ENCODE measurements at places on chromosomes 6 and 20. TPM values are rescaled to one million over a fixed set of nuclear protein-coding genes. Genes with fewer than 3 reads are reported as not detected.

- no peak for DNase-seq
Observed at GRCh38 chr20:63777614-63778013, 38.0 kb downstream of the SLC2A4RG start.

CBLN4 gene
- not detected for total RNA-seq

SCGN gene
- total RNA-seq, result 0.30 TPM

TCP11 gene
- not detected for total RNA-seq

- no peak for DNase-seq
Observed at GRCh38 chr6:127775371-127775770, 125.5 kb downstream of the THEMIS start.

KCNK16 gene
- total RNA-seq, result not detected

DNA sequence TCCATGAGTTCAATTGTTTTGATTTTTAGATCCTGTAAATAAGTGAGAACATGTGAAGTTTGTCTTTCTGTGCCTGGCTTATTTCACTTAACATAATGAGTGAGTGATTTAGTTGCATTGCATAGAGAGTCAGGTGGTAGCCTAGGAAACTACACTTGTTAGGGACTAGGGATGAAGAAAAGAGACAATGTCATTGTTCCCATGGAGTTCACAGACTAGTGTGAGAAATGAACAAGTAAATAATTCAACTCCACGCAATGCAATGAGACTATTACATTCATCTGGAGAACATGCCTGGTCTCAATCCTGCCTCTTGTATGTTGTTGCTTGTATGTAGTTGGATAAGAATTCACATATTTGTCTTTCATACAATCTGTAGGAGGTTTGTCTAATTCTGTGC lies 76.3 kb upstream of the B3GAT2 start:
- DNase-seq, result no peak

SENP6 gene
- 68.9 TPM for total RNA-seq

DNA sequence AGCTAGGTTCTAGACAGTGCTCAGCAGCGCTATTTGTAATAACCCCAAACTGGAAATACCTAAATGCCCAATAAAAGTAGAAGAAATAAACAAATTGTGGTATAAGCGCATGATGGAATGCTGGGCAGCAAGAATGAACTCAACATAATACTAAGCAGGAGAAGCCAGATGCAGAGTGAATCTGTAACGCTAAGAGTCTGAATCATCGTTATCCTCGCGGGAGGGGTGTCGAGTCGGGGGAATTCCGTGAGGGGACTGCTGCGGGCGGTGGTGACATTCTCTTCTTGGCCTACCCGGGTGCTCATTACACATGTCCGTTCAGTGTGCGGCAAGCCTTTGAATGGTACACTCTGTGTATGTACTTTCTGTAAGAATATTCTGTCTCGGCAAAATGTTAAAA lies 83.7 kb downstream of the SULF2 start:
- no peak for DNase-seq

C2 gene
- 63.0 TPM for total RNA-seq

GRCh38 chr6:79543411-79543810 lies 6.2 kb upstream of the LCA5 start:
- no peak for DNase-seq

- DNase-seq, result no peak
Observed at GRCh38 chr20:22773344-22773743, 189.0 kb upstream of the FOXA2 start.

- no peak for DNase-seq
Observed at GRCh38 chr6:144547409-144547808, 262.3 kb downstream of the UTRN start.

GRCh38 chr20:23198815-23199214 lies 112.7 kb upstream of the CD93 start:
- no peak for DNase-seq

ARFGEF3 gene
- total RNA-seq, result 10.3 TPM

DNA sequence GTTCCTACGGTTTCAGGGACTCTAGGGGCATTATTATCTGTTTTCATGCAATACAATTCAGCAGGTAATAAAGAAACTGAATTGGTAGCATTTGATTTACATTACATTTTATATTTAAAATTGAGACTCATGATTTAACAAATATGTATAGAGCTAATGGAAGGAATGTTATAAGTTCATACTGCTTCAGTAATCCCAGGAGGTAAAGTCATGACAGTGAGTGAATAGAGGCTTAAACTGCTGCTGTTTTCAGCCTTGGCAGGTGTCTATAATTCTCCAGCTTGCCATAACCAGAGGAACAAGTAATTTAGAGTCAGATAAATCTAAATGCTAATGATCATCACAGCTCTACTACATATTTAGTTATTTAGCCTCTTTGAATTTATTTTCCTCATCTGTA lies 360.8 kb upstream of the MANEA start:
- no peak for DNase-seq

DNA sequence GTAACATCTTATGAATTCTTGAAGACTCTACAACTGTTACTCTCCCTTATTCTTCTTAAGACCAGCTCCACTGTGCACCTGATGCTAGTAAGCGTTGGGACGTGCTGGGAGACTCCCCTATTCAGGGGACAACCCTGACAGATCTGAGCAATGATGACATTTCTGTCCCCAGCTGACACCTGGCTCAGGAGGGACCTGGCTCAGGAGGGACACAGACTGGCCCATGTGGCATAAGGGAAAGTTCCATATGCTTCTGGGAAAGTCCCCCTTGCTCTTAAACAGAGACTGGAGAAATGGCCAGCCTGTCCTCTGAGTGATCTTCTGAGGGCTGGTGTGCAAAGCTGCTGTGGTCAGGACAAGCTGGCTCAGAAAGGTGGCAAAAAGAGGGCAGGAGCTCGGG lies 10.0 kb upstream of the CD93 start:
- no peak for DNase-seq

DNA sequence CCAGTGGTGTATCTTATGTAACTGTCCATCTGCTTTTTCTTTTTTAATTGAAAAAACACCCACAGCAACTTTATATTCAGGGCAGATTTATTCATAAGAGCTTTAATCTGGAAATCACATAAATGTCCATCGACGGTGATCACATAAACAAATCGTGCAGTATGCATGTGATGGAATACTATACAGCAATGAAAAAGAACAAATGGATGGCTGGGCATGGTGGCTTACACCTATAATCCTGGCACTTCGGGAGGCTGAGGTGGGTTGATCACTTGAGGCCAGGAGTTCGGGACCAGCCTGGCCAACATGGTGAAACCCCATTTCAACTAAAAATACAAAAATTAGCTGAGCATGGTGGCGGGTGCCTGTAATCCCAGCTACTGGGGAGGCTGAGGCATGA lies 39.1 kb downstream of the VSTM2L start:
- DNase-seq, result no peak

DNA sequence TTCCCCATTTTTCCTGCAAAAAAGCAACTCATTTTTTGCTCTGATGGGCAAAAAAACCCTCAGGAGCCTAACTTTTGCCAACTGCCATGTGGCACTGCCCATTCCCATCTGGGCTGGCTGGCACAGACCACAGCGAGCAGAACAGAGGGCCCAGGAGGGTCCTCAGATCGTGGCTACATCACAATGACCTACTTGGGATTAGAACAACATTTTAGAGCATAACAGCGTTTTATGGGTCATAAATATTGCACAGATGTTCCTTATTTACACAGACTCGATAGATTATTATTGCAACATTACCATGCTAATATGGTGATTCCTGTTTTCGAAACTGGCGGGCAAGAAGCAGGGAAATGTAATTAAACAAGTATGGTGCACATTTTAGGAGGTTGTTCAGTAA lies 28.0 kb downstream of the PTPRT start:
- no peak for DNase-seq

GRCh38 chr20:62952373-62952967 lies at the start of gene SLC17A9:
TSS of gene SLC17A9 (plus strand) at chr20:62952709. CDS start at chr20:62952831, 122 bp downstream.
- no peak for DNase-seq

GRCh38 chr20:63846128-63846771 lies 15.0 kb upstream of the ABHD16B start:
- peak; percentile 90 for DNase-seq

DNA sequence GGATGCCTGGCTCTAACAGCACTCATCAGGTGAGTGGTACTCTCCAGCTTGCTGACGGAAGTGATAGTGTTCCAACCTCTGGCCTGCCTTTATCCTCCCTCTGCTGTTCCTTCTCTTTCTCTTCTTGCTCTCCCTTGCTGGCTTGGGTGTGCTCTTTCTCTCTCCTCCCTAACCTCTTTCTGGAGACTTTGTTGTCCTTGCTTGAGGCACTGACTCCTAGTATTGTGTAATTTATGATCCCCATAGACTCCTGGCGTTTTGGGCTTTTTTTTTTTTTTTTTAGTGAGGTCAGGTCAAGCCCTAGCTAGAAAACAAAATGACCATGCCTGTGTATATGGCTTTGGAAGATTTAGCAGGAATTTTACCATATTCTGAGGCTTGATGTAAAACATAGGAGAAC lies 84.7 kb upstream of the MRAP2 start:
- DNase-seq, result no peak

- DNase-seq, result no peak
Observed at GRCh38 chr6:88899569-88900316, 63.7 kb downstream of the RNGTT start.

DNAH8 gene
- total RNA-seq, result 0.02 TPM

DNA sequence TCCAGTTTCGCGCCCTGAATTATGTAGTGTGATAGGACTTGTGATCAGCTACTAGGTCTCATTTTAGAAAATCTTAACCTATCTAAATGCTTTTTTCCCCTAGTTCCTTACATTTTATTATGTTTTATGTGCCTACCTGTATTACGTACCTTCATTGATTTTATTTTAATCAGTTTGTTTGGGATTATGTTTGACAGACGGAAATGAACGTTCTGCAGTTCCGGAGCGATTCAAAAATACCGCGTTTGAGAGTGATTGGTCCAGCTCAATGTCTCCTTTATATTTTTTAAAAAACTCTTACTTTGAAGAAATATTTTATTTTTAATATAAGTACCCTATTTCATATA lies 114.3 kb upstream of the BTN3A2 start:
- peak; percentile 18 for DNase-seq

DNA sequence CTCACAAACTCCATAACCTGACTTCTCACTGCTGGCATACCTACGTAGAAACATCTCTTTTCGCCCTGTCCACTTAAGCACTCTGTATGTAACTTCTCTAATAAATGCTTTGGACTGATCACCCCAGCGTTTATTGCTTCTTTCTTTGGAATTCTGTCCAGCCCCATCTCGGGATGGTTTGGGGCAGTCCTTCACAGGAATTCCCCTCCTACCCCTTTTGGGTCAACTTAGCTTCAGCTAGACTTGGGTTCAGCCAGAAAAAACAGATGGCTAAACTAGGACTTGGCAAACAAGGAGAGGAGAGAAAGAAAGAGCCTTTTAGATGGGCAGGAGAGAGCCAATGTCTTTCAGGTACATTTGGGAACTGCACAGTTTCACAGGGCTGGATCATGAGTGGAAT lies 3.9 kb upstream of the LTV1 start:
- DNase-seq, result no peak

ADGRF5 gene
- 36.7 TPM for total RNA-seq

BICRAL gene
- total RNA-seq, result 14.1 TPM

DNA sequence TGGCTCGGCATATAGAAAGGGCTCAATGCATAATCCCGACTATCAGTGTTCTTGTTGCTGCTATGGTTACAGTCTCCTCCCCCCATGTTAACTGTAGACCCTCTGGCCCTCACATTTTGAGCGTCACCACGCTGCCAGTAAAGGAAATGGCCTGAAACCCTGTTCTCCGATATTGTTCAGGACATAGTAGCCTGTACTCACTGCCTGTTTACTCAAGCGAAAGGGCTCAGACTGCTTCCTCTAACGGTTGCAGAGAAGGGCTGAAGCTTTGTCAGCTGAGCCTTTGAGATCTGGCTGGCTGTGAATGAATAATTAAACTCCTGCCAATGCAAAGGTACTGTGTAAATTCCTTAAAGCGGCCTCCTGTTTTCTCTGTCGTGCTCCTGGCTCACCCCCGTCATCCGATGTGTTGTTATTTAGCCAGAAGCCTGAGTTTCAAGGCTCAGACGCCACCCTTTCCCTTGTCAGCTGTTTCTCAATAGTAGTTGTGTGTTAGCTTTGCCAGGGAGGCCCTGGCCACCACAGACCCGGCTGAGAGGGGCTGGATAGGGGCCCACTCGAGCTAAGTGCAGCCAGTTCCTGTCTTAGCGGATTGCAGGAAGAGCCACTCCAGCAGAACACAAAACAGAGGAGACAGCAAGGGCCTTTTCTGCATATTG lies 31.2 kb upstream of the RALGAPA2 start:
- peak; percentile 78 for DNase-seq

ABHD16B gene
- total RNA-seq, result not detected

GRCh38 chr6:157462956-157463742 lies 82.2 kb downstream of the ZDHHC14 start:
- no peak for DNase-seq

GRCh38 chr6:168232989-168233874 lies 86.3 kb downstream of the DACT2 start:
- no peak for DNase-seq

SULF2 gene
- 28.4 TPM for total RNA-seq

SSTR4 gene
- total RNA-seq, result not detected

- no peak for DNase-seq
Observed at GRCh38 chr20:2136275-2136674, 34.6 kb downstream of the STK35 start.

CYP21A2 gene
- not detected for total RNA-seq

- peak; percentile 32 for DNase-seq
Observed at GRCh38 chr6:22613695-22614094, 44.3 kb downstream of the HDGFL1 start.

GRCh38 chr6:156161471-156161870 lies 615.7 kb upstream of the ARID1B start:
- DNase-seq, result no peak

RFX6 gene
- total RNA-seq, result not detected

- no peak for DNase-seq
Observed at GRCh38 chr20:35854713-35855348, 83.0 kb downstream of the PHF20 start.

GRCh38 chr6:45572833-45573232 lies 195.1 kb upstream of the SUPT3H start:
- no peak for DNase-seq

- no peak for DNase-seq
Observed at GRCh38 chr6:134853111-134854055, 96.5 kb downstream of the ALDH8A1 start.

DNA sequence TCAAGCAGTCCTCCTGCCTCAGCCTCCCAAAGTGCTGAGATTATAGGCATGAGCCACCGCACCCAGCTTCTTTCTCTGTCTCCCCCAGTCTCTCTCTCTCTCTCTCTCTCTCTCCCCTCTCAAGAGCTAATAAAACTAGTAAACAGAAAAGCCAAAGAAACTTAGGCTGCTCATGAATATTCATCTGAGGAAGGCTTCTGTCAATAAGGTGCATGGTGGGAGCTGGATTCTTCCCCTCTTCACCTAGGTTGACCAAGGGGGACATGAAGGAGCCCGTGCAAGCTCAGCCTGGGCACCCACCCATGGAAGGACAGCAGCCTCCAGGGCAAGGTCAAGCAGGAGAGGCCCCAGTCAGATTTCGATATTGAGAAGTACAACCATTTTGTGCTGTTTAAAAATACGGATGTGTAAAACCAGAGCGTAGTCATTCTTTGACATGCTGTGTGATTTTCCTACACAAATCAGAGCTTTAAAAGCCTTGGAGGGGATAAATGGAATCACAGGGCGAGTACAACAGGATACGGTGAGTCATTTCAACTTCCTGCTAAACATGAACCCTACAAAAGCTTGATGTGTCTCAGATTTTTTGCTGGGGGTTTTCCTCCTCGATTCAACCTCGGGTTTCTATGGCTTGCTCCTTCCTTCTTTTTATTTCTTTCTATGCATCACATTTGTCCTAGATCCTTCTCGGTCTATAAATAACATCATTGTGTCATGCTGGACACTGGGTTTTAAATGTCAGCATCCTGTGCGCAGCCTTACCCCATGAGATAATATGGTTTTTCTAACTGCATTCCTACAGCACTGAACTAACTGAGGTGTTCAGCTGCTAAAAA lies 368.9 kb upstream of the JARID2 start:
- peak; percentile 29 for DNase-seq

Data from heart right ventricle (tissue), 16 donors.